Endothelial cell (in vitro differentiated cells): ENCODE measurements at places on chromosomes 5 and 9. TPM values are rescaled to one million over a fixed set of nuclear protein-coding genes. Genes with fewer than 3 reads are reported as not detected.

DNA sequence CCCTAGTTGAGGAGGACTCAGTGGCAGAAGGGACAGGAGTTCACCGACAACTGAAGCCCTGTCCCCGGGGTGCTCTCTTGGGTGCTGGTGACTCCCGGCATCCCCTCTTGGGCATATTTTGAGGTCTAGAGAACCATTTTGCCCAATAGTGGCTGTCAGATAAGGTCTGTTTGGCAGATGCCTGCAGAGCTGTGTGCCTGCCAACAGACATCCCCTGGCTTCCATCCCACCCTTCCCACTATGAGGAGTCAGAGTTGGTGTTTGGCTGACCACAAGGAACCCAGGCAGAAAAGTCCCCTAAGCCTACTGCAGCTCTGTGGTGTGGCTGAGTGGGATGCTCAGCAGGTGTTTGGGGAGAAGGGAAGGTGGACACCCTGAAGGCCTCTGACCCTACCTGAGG lies 207.0 kb downstream of the AUH start:
- DNase-seq: no peak
- H3K27me3 ChIP-seq: peaks cover 8% of the 10 kb centered on the region
- no peaks in the 10 kb centered on the region for H3K4me1 ChIP-seq

ENHO gene
- 4.1 TPM for total RNA-seq

GRCh38 chr9:33340186-33340585 lies 49.9 kb downstream of the NFX1 start:
- H3K27ac ChIP-seq: no peak overlapping the region
- DNase-seq: no peak
- H3K4me1 ChIP-seq: no peaks in the 10 kb centered on the region
- H3K4me3 ChIP-seq: peak overlapping the region; percentile 86
- peaks cover 4% of the 10 kb centered on the region for H3K27me3 ChIP-seq
- peaks cover 48% of the 10 kb centered on the region for H3K36me3 ChIP-seq

- no peaks in the 10 kb centered on the region for H3K36me3 ChIP-seq
- DNase-seq: peak; percentile 10
- peak overlapping the region; percentile 36 for H3K27ac ChIP-seq
- peaks cover 16% of the 10 kb centered on the region for H3K27me3 ChIP-seq
- H3K4me1 ChIP-seq: peaks cover 25% of the 10 kb centered on the region
- H3K4me3 ChIP-seq: no peak overlapping the region
Observed at GRCh38 chr5:75055727-75056144, 3.4 kb upstream of the GCNT4 start.

CNTFR gene
- 3.1 TPM for total RNA-seq

DNA sequence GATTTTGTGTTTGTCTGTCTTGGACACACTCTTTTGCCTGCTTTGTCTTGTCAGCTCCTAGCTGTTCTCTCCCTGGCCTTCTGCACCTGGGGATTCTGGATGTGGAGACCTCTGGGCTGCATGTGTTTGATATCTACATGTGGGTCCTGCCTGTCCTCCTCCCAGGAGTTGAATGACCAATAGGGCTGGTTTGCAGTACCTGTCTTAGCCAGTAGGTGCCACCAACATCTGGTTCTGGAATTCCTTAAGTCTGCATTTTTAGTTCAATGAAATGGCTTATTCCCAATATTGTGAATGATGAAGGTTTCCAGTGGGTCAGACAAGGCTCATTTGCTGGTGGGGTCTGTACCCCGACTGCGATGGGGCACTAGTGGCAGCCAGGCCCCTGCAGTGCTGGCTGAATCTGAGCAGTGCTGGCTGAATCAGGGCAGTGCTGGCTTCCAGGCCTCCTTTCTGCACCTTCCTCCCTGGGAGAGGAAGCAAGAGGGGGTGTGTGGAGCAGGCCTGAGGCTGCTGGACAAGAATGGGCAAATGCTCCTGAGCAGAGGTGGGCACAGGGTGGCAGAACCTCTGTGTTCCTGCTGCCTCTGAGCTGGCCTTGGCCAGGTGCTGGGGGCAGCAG lies 73.3 kb downstream of the RXRA start:
- H3K27me3 ChIP-seq: peaks cover 5% of the 10 kb centered on the region
- peaks cover 25% of the 10 kb centered on the region for H3K4me1 ChIP-seq
- H3K4me3 ChIP-seq: no peak overlapping the region
- no peak overlapping the region for H3K27ac ChIP-seq

FCN1 gene
- total RNA-seq: not detected

- no peaks in the 10 kb centered on the region for H3K36me3 ChIP-seq
- no peak overlapping the region for H3K27ac ChIP-seq
- no peaks in the 10 kb centered on the region for H3K4me1 ChIP-seq
- no peaks in the 10 kb centered on the region for H3K27me3 ChIP-seq
Observed at GRCh38 chr5:144478565-144478964, 307.9 kb downstream of the KCTD16 start.

ZNF883 gene
- 6.1 TPM for total RNA-seq

- no peak overlapping the region for H3K27ac ChIP-seq
- H3K4me1 ChIP-seq: no peaks in the 10 kb centered on the region
- no peak for DNase-seq
- no peak overlapping the region for H3K4me3 ChIP-seq
- H3K27me3 ChIP-seq: peaks cover 2% of the 10 kb centered on the region
- H3K36me3 ChIP-seq: no peaks in the 10 kb centered on the region
Observed at GRCh38 chr9:86175743-86176456, 76.5 kb upstream of the GOLM1 start.

GRCh38 chr9:96025995-96026602 lies 150.6 kb downstream of the ERCC6L2 start:
- H3K36me3 ChIP-seq: peaks cover 9% of the 10 kb centered on the region
- H3K4me1 ChIP-seq: peaks cover 43% of the 10 kb centered on the region
- DNase-seq: peak; percentile 79

DNA sequence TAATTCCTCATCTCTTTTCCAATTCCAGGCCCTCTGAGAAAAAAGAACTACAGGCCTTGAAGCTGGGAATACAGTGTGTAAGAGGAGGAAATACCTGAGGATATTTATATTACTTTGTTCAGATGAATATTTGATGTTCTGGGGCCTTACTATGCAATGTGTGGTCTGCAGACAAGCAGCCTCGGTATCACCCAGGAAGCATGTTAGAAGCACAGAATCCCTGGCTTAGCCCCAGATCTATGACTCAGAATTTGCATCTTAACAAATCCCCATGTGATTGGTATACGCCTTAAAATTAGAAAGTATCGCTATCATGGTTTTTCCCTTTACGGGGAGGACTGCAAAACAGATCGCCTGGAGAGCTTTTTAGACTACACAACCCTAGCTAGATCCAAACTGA lies 121.0 kb downstream of the JAKMIP2 start:
- H3K36me3 ChIP-seq: peaks cover 3% of the 10 kb centered on the region
- H3K27ac ChIP-seq: no peak overlapping the region
- no peak overlapping the region for H3K4me3 ChIP-seq

DNA sequence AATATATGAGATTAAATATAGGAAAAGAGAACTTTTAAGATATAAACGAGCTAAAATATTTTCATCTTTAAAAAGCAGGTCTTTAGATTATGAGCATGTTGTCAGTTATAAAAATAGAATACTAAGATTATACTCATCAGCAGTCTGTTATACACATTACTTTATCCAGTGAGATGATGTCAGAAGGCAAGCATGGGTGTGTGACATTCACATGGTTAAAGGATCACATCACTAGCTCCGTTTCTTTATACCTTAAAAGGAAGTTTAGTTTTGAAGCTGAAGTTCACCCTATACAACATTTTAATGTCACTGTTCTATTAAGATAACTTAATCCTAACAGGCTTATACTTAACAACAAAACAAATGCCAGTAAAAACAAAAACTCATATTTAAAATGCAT lies 59.6 kb downstream of the RICTOR start:
- peaks cover 40% of the 10 kb centered on the region for H3K36me3 ChIP-seq
- peaks cover 3% of the 10 kb centered on the region for H3K27me3 ChIP-seq
- no peak overlapping the region for H3K4me3 ChIP-seq
- no peaks in the 10 kb centered on the region for H3K4me1 ChIP-seq
- H3K27ac ChIP-seq: no peak overlapping the region
- no peak for DNase-seq

DNA sequence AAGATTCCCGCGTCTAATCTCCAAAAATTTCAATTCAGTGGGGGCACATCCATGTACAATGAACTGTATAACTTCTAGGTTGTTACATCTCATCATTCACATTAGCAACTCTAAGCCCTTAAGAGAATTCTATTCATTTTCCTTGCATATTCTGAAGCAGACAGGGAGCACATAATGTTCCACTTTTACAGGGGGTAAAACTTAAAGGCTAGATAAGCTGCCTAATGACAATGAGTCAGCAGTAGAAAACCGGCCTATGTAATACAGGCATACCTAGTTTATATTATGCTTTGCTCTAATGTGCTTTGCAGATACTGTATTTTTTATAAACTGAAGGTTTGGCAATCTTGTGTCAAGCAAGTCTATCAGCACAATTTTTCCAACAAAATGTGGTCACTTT lies 40.4 kb downstream of the PTAR1 start:
- H3K4me3 ChIP-seq: no peak overlapping the region
- peaks cover 43% of the 10 kb centered on the region for H3K36me3 ChIP-seq
- H3K27ac ChIP-seq: no peak overlapping the region

DNA sequence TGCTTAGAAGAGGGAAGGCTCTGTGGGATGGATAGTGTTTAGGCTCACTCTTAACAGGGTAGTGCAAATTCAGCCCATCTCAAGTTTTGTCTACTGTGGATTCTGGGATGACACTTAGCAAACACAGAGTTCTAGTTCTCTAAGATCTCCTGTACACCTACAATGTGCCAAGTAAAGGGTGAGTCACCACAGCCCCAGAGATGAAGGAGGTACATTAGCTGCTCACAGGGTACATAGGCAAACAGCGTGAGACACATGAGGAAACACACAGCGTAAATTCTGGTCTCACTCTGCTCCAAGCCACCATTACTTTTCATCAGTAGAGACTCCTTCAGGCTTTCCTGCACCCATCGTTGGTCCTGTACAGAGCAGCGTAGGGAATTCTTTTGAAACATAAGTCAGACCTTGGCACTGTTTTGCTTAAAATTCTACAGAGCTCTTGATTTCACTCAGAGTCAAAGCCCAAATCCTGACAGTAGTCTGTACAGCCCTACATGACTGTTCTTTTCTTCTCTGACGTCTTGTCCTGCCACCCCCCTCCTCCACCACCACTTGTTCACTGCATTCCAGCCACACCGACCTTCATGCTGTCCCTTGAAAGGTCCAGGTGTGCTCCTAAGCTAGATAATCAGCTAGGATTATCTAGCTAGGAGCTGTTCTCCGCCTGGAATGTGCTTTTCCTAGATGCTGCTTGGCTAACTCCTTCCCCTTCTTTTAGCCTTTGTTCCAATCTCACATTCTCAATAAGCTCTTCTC lies 8.7 kb downstream of the ASTN2 start:
- no peak for DNase-seq
- no peak overlapping the region for H3K27ac ChIP-seq
- no peak overlapping the region for H3K4me3 ChIP-seq
- H3K36me3 ChIP-seq: no peaks in the 10 kb centered on the region

- no peak overlapping the region for H3K4me3 ChIP-seq
- peaks cover 2% of the 10 kb centered on the region for H3K27me3 ChIP-seq
- no peaks in the 10 kb centered on the region for H3K4me1 ChIP-seq
- no peaks in the 10 kb centered on the region for H3K36me3 ChIP-seq
- H3K27ac ChIP-seq: no peak overlapping the region
Observed at GRCh38 chr9:87097238-87097637, 149.9 kb upstream of the GAS1 start.

- H3K27me3 ChIP-seq: peaks cover 5% of the 10 kb centered on the region
- H3K27ac ChIP-seq: no peak overlapping the region
- H3K4me1 ChIP-seq: peaks cover 6% of the 10 kb centered on the region
- no peak for DNase-seq
- H3K36me3 ChIP-seq: peaks cover 11% of the 10 kb centered on the region
Observed at GRCh38 chr9:129070696-129071525, 10.0 kb upstream of the DOLPP1 start.

GRCh38 chr5:63812693-63813092 lies 149.6 kb downstream of the HTR1A start:
- no peak overlapping the region for H3K27ac ChIP-seq
- H3K4me3 ChIP-seq: no peak overlapping the region
- DNase-seq: no peak
- peaks cover 3% of the 10 kb centered on the region for H3K4me1 ChIP-seq

ADAMTS16 gene
- 27.8 TPM for total RNA-seq

GRCh38 chr9:81759680-81760215 lies 70.4 kb upstream of the TLE1 start:
- peak overlapping the region; percentile 7 for H3K27ac ChIP-seq
- DNase-seq: no peak
- H3K36me3 ChIP-seq: no peaks in the 10 kb centered on the region
- H3K27me3 ChIP-seq: no peaks in the 10 kb centered on the region
